Smooth muscle cell of trachea (primary cell): ENCODE measurements at places on chromosomes 1 and 21. TPM values are rescaled to one million over a fixed set of nuclear protein-coding genes. Genes with fewer than 3 reads are reported as not detected.

The MKNK1 gene
- 23.0 and 24.6 TPM in 2 replicates for total RNA-seq

The GNAT2 gene
- 0.17 and 0.29 TPM in 2 replicates for total RNA-seq

The LAD1 gene
- not detected in 2 replicates for total RNA-seq

The ATAD3C gene
- under 0.01 TPM in 1 of 2 replicates, not detected in the other for total RNA-seq

The OVAAL gene
- not detected in 2 replicates for total RNA-seq

The TPTE gene
- not detected in 2 replicates for total RNA-seq

The RRP1B gene
- 19.3 and 22.2 TPM in 2 replicates for total RNA-seq

The ACTN2 gene
- total RNA-seq = under 0.01 TPM in 2 replicates

The CD1B gene
- not detected in 2 replicates for total RNA-seq

The TRPM2 gene
- under 0.01 TPM in 1 of 2 replicates, not detected in the other for total RNA-seq

The FCGR3B gene
- total RNA-seq = not detected in 2 replicates

The S100A8 gene
- not detected in 2 replicates for total RNA-seq

The SOD1 gene
- 235 and 400 TPM in 2 replicates for total RNA-seq

The WNT3A gene
- not detected in 2 replicates for total RNA-seq

The PTPN7 gene
- not detected in 2 replicates for total RNA-seq

The RIMKLA gene
- under 0.01 TPM in 1 of 2 replicates, not detected in the other for total RNA-seq

The RHBG gene
- total RNA-seq = not detected in 2 replicates

The ASCL5 gene
- not detected in 2 replicates for total RNA-seq

The GPATCH2 gene
- 14.1 and 23.9 TPM in 2 replicates for total RNA-seq

The MPZL1 gene
- total RNA-seq = 166 and 178 TPM in 2 replicates

The MCOLN3 gene
- 5.8 and 6.1 TPM in 2 replicates for total RNA-seq

The ITLN1 gene
- not detected in 2 replicates for total RNA-seq

The TNNT2 gene
- total RNA-seq = not detected in 2 replicates

The NTNG1 gene
- 5.0 and 11.6 TPM in 2 replicates for total RNA-seq

The MAP10 gene
- total RNA-seq = 1.5 and 1.7 TPM in 2 replicates

The COL24A1 gene
- 0.83 and 0.87 TPM in 2 replicates for total RNA-seq

The CTSS gene
- 2.3 and 6.1 TPM in 2 replicates for total RNA-seq

The SLC1A7 gene
- 0.73 and 1.2 TPM in 2 replicates for total RNA-seq

The SIM2 gene
- 0.17 TPM in 1 of 2 replicates, not detected in the other for total RNA-seq

The FCRL5 gene
- not detected in 2 replicates for total RNA-seq

The MDM4 gene
- total RNA-seq = 25.3 and 44.2 TPM in 2 replicates

The LCE3D gene
- not detected in 2 replicates for total RNA-seq

The CASQ1 gene
- total RNA-seq = 0.83 TPM in 1 of 2 replicates, not detected in the other

The ACTA1 gene
- not detected in 2 replicates for total RNA-seq

The MROH9 gene
- total RNA-seq = under 0.01 TPM in 1 of 2 replicates, not detected in the other

The TCHHL1 gene
- not detected in 2 replicates for total RNA-seq

The CTNNBIP1 gene
- total RNA-seq = 24.4 and 28.8 TPM in 2 replicates

The S100A12 gene
- total RNA-seq = not detected in 2 replicates

The FAM110D gene
- total RNA-seq = not detected in 2 replicates
